ENCODE measurements at places on chromosomes 3 and 15.

DNA sequence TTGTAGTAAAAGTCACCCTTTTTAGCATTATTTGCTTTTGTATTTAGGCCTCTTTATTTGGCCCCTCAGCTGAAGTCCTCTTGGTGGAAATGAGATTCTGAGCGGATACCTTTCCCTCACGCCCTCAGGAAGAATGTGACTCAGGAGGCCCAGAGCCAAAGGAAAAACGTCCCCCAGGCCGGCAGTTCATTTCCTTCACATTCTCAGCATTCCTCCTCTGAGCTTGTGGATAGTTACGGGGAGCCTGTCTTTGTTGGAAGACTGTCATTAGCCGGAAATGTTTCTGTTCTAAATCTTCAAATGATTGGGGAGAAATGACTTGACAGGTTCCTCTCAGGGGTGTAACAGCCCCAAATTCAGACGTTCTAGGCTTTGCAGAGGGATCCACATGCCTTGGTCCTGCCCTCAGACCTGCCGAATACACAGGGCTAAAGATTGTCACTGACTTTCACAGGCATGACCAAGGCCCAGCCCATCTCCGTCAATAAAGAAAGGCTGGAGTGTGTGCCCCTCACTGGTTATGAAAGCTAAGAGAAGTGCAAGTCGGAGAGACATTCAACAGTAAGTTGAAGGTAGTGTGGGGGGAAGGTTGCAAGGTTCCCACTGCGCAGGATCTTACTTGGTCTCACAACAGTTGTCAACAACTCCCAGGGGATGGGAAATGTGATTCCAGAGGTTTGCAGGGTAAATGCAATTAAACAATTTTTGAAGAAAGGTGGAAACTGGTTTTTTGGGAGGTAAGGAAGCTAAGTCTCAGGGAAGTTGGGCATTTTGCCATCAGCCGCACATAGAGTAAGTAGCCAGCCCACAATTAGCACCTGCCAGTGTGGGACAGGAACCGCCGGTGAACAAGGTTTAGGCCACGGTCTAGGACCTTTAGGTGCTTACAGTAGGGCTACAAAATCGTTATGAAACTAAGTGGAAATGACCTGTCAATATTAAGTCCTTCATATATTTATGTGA is 39.7 kb upstream of the MYZAP start:
- DNase-seq: no peak

- no peak for DNase-seq
Measured at GRCh38 chr3:197802779-197803459, 11.9 kb downstream of the LRCH3 start.

DNA sequence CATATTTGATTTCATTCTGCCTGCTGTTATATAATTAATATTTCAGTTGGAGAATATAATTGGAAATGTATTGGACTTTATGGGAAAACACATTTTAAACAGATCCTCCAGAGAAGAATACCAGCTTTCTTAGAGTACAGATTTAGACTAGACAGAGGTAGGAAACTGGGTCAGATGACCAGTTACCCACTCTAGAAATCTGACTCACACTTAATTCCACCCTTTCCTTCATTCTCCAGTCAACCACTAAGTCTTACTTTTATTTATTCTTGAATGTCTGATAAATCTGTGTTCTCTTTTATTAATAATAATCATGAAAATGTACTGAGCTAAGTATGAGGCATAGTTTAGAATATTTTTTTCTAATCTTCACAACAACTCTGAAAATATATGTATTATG is 110.7 kb downstream of the LRRC49 start:
- DNase-seq: no peak

DNA sequence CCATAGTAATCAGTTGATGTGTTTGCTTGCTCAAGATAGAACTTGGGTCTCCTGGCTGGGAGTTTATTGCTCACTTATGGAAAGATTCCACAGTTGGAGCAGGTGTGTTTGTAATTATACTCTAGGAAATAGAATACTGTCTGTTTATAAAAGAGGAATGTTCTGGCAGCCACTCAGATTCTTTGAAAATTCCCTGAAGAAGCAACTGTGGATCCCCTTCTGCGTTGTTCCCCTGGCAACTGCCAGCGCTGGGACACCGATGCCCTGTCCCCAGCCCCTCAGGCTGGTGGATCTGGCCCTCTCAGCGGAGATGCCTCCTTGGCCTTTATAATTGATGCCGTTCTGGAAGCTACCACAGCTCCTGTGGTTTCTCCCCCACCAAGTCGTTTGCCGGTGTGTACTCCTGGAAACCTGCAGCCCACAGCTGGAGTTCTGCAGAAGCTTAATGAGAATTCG is 225.9 kb downstream of the ITPR1 start:
- DNase-seq: no peak

GRCh38 chr3:126679831-126680666 is 24.0 kb upstream of the CHCHD6 start:
- no peak for DNase-seq

GRCh38 chr3:37308247-37308646 is 133.9 kb upstream of the LRRFIP2 start:
- DNase-seq: no peak

DNA sequence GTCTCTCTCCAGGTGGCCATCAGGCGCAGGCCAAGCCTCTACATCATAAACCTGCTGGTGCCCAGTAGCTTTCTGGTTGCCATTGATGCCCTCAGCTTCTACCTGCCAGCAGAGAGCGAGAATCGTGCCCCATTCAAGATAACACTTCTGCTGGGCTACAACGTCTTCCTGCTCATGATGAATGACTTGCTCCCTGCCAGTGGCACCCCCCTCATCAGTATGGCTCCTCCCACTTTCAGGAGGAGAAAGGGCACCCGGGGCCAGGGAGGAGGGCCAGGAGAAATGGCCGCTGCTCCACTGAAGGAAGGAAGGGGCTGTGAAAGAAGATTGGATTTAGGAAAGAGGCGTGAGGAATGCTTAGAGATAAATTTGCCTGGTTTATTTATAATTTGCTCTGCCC is 6.6 kb downstream of the HTR3C start:
- no peak for DNase-seq

GRCh38 chr3:152202976-152203626 is 65.6 kb upstream of the MBNL1 start:
- peak; percentile 29 for DNase-seq

DNA sequence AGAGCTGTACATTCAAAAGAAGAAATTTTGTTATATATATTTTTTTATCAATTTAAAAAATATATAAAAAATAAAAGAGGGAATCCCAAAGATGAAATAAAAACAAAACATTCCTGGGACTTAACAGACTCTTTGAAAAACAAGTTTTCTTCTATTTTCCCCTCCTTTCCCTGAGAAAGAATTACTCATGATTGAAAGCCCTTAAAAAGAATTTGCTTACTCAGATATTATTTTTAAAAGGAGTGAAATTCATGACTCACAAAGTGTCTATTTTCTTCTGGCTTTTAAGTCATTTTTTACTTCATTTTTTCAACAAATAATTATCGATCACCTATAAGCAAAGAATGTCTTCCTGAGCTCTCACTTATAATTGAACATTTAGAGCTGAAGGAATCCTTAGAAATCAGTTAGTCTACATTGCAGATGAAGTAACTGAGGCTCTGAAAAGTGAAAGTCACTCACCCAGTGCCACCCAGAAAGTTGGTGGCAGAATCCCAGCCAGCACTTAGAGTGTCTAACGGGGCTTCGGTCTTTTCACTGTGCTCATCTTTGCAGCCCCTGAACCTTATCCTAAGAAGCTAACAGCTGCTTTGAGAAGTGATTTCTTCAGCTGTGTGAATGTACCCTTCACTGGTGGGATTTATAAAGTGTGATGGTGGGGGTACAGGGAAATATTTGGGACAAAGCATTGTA is 42.5 kb upstream of the NUDT16 start:
- DNase-seq: no peak

GRCh38 chr3:188881954-188882641 is 289.7 kb upstream of the TPRG1 start:
- DNase-seq: no peak

DNA sequence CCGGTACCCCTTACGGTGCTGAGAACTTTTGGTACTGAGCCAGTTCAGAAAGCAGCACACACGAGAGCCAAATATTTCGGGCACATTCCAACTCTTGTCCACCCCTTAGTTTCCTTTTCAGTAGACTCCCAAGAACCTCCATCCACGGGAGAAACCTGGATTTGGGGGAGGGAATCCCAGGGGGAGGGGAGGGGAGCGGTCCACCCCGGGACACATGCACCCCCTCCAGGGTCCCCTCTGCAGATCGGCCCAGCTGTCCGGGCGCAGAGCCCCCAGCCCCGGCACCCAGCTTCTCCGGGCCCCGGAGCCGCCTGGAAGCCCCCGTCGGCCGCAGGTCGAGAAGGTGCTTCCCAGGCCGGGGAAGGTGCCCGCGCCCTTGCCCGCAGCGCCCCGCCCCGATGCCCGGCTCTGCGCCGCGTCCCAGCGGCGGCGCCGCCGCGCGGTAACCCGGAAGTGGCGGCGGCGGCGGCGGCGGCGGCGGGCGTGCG is 455 bp upstream of the ABHD17C start:
- DNase-seq: no peak
